Stimulated activated CD8-positive, alpha-beta memory T cell treated with anti-CD3 and anti-CD28 coated beads, Interleukin-15, amount 100 ng/mL, for 24 hours (primary cell): ENCODE measurements at places on chromosomes 7 and 10.

DNA sequence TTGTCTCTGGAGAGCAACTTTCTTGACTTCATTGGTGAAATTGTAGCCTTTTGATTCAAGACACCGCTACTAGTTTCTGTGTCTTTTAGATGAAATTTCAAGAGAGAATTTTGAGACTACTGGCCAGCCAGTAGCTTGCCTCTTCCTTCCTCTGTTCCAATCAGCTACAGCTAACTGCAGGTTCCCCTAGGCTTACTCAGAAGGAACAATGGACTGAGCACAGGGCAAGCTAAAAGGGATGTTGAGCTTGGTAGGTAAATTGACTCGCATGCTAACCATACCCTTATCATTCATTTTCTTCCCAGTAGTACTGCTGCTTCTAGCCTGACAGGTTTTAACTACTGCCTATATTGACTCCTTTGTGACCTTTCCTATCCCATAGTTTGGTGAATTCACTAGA is 81.1 kb downstream of the RUNDC3B start:
- DNase-seq: no peak

DNA sequence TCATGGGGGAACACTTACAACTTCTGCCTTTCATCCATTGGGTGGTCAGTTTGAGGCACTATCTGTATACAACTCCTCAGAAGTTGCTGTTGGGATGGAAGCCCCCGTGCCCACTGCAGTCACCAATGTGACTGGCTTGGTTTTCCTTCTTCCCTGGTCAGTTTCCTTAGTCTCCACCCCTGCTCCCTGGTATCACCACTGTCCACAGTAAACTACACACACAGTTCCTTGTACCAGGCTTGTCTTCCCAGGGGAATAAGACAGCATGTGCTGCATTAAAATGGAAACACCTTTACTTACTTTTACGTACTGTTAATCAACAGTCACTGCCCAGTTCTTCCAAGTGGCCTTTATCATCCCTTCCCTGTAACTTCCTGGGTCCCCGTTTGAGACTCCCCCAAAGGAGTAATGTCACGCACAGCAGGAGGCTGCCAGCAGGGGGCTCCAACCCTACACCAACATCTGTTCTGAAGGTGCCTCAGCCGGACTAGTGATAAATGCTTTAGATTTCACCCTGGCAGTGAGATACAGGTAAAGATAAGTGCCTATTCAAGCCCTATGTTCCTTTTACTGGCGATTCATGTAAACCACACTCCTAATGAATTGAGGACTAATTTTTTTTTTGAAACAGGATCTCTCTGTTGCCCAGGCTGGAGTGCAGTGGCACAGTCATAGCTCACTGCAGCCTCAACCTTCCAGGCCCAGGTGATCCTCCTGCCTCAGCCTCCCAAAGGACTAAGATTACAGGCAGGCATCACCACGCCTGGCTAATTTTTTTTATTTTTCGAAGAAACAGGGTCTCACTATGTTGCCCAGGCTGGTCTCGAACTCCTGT is 45.3 kb upstream of the PIK3AP1 start:
- DNase-seq: peak; percentile 45

DNA sequence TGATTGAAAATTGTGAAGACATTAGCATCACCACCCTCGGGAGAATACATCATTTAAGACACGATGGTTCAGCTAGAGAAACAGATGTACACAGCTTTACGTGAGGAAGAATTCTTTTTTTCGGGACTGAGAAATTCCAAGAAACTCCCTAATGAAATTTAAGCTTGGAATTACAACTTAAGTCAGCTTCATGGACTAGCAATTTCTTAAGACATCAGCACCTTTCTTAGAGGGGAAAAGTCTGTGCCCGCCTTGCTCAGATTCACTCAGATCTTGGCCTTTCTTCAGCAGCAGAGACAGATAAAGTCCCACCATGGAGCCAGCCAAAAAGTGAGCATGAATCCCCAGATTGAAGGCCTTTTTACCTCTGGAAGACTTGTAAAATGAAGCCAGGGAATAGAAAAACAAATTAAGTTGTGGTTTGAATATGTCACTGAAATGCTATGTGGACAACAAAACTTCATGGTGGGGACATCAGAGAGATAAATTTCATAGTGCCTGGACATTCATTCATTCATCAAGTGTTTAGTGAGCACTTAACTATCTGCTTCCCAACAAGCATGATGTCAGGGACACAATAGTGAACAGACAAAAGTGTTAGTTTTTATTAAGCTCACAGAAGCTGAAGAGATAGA is 32.1 kb downstream of the PRKG1 start:
- no peak for DNase-seq

- peak; percentile 29 for DNase-seq
Observed at GRCh38 chr10:97081621-97082235, 104.0 kb downstream of the SLIT1 start.

- DNase-seq: no peak
Observed at GRCh38 chr7:108270385-108271015, 140.3 kb upstream of the LAMB4 start.

- no peak for DNase-seq
Observed at GRCh38 chr10:78160591-78160990, 126.9 kb downstream of the RPS24 start.

- no peak for DNase-seq
Observed at GRCh38 chr10:130171196-130171595, 35.0 kb downstream of the GLRX3 start.

DNA sequence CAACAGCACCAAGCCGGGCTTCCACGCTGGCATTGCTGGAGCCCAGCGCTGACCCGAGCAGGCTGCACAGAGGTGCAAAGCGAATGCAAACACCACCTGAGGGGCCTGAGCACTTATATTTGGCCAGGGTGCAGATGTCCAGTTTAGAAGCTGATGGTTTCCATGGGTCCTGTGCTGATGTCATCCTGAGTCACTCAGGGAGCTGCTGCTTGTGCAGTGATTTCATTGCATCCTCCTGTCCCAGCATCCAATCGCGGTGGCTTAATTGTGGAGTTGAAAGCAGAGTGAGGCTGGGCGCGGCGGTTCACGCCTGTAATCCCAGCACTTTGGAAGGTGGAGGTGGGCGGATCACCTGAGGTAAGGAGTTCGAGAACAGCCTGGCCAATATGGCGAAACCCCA is 410.2 kb upstream of the KLF6 start:
- no peak for DNase-seq

GRCh38 chr10:106696239-106696638 is 468.3 kb downstream of the SORCS1 start:
- no peak for DNase-seq

DNA sequence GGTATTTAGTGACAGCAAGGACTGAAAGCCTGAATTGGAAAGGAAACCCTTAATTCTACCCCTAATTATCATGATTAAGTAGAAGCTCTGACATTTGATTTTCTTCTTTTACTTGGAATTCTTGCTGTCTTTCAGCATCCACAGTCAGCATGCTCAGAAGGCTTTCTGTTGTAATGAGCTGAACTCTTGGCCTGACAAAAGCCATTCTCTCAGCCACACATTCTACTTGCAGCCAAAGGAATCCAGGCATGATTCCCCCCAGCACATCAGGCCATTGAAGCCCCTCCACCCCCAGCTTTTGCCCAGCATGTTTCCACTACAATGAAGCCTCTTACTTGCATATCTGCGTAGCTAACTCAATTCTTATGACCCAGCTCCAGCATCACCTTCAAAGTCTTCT is 94.3 kb upstream of the FRMD4A start:
- DNase-seq: no peak

DNA sequence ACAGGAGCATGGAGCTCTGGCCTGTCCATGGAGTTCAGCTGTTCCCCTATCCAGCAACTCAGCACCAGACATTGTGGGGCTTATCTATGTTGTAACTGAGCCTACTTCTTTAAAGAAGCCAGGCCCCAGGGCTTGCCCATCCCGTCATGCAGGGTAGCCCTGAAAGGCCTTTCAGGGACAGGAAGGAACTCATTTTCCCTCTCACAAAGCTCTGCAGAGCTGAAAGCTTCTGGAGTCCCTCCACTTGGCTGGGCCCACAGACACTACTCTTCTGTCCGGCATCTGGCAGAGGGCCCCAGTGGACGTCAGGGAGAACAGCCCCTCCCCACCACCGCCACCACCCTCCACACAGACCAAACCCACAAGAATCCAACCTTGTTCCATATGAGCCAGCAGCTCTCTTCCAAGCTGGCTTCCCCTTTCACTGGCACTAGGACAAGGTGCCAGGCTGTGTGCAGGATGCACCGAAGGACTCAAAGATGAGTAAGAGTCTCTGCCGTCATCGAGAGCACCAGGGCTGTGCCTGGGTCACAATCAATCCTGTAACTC is 33.1 kb downstream of the DENND2A start:
- DNase-seq: no peak

GRCh38 chr10:126904818-126905701 is at the start of gene DOCK1:
DOCK1 (plus strand) TSS chr10:126905428; CDS start chr10:126905518, 90 bp downstream.
- DNase-seq: no peak
